ENCODE measurements at places on chromosomes 16 and 17.

DNA sequence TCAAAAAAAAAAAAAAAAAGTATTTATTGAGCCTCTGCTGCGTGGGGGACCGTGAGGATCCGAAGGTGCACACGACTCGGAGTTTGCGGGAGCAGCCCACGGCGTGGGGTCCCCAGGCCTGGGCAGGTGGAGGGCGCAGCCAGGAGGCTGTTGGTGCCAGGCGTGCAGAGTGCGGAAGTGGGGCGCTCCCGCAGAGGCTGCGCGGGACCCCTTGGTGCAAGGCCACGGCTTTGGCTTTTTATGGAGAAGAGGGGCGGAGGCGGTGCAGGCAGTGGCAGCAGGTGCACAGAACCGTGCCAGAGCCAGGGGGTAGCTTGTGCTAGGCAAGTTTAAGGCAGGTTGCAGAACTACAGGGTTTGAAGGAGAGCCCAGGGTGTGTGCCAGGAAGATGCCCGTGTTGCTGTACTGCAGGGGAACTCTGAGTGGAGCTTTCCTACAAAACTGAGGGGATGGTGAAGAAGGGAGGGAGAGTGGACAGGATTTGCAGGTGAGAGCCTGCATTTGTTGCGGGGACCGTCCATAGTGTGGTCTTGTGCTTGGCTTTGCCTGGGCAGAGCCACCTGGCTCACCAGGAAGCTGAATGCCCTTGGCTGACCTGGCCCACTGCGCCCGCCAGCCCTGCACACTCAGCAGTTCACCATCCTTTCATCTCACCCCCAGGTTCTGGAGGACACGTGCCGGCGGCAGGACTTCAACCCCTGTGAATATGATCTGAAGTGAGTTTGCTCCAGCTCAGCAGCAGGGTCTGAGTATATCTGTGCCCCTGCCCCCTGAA lies 1.3 kb downstream of the ASPSCR1 start:
- no peak for DNase-seq

DNA sequence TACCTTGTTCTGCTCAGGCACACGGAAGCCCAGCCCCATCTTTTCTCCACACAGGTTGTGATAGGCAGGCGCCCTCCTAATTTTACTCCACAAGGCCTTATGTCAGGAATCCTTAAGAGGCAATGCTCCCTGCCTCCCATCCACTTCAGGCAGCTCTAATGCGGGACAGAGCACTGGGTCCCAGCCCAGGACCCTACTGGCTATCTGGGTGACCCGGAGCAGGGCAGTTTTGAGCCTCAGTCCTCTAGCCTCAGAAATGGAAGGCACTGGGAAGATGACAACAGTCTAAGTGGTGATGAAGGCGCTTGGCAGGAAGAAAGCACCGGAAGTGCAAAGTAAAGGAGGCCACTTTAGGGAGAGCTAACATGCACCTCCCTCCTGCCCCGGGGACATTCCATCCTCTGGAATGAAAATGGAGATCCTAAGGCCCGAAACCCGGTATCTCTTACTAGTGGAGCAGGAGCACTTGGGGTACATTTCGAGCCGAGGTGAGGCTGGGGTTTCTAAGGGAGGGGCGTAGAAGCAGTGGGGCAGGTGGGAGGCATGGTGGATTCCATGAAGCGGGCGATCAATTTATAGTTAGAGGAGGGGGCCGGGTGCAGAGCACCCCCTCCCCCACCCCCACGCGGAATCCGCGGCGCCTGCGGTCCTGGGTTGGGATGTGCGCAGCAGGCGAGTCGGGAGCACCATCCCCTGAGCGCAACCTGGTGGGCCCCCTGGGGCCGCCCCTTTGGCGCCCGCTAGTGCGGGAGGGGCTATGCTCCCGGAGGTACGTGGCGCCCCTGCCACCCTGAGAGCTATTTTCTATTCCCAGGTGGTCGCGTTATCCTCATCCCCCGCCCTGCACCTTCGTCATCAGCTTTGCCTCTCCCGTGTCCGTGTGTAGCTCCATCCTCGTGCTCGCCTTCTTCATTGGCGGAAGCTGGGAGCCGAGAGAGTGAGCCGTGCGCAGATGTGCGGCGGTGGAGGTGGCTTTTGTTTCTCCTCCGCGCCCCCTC lies 4.9 kb downstream of the MT1F start:
- DNase-seq, result no peak

GRCh38 chr17:39064819-39065218 lies 86.6 kb downstream of the PLXDC1 start:
- DNase-seq, result no peak

DNA sequence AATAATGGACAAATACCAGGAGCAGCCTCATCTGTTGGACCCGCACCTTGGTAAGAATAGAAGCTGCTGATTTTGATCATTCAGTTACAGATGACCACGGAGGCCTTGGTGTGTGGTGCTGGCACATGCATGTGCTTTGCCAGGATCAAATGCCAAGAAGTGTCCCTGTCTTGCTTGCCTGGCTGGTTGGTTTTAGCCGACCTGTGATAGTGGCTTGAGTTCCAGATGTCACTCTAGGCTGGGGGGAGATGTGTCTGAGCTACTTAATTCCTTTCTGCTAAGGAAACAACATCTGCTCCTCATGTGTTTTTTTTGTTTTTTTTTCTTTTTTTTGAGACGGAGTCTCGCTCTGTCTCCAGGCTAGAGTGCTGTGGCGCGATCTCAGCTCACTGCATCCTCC lies 4.3 kb downstream of the TBCD start:
- DNase-seq, result no peak

- DNase-seq, result no peak
Measured at GRCh38 chr16:75296606-75297005, 45.2 kb upstream of the BCAR1 start.

DNA sequence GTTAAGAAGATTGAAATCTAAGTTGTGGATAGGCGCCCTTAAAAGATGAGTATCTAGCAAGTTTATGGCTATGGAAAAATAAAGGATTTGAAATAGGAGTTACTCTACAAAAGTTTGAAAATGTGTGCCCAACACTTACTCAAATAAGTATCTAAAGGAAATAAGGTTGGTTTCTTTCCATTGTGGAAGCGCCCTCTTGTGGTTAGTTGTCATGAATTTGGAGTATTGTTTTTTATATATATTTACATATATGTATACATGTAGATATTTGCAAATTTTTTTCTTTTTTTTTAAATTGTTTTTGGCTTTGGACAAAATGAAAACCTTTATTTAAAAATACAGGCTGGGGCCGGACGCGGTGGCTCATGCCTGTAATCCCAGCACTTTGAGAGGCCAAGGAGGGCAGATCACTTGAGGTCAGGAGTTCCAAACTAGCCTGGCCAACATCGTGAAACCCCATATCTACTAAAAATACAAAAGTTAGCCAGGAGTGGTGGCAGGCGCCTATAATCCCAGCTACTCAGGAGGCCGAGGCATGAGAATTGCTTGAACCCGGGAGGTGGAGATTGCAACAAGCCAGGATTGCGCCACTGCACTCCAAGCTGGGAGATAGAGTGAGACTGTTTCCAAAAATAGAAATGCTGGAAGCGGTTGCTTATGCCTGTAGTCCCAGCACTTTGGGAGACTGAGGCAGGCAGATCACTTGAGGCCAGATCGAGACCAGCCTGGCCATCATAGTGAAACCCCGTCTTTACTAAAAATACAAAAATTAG lies 24.0 kb upstream of the VPS4A start:
- peak; percentile 17 for DNase-seq

- DNase-seq, result no peak
Measured at GRCh38 chr17:57899391-57899790, 49.5 kb upstream of the MRPS23 start.

DNA sequence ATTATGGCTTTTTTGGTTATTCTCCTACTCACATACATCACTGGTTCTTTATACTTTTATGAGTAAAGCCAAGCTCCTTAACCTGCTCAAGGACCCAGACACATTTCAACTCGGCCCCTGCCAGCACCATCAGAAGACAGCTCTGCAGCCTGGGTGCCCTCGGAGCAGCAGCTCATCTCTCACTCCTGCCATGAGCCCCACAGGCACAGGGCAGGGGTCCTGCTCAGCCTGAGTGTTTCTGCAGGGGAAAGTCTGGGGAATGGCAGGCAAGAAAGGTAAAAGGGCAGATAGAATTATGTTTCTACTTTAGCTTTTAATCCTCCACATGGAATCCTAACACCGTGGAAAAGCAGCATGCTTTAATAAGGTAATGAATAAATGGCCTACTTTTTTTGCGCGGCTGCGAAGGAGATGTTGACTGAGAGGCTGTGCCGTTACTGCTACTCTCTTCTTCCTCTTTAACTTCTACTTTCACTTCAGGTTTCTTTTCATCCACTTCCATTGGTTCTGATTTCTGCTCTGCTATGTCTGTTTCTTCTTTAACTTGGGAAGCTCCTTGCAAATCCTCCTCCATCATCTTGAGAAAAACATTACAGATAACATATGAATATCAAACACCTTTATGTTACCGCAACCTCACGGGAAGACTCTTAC lies 50.1 kb upstream of the TRAP1 start:
- no peak for DNase-seq

DNA sequence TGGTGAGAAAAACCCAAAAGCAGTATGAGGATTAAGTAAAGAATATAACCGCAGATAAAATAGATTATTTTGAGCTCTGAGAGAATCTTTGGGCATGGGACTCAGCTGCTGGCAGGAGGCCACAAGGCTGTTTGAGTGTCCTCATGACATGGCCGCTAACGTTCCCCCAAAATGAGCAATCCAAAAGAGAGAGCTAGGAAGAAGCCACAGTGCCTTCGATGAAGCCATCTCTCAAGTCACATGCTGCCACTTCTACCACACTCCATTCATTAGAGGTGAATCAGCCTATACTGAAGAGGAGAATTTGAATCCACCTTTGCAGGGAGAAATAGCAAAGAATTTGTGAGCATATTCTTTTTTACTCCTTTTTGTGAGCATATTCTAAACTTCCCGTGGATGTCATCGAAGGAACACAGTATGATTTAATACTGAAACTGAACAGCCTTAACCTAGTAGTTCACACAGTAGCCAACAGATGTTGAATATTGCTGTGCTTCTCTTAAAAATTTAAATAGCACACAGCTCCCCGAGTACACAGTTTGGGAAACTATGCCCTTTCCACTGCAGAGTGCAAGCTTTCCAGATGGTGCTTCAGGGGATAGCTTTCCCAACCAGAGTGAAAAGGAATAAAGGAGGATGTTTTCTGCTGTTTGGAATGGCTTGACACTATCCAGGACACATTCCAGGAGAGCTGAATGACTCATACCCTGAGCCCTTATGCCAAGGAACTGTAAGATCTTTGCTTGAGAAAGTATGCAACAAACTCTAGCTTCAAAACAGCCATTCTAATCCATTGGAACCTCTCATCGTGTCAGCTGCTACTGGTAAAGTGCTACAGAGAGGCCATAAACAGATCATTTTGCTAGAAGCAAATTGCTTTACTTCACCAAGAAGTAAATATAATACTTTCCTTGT lies 33.9 kb downstream of the ANKFY1 start:
- no peak for DNase-seq

DNA sequence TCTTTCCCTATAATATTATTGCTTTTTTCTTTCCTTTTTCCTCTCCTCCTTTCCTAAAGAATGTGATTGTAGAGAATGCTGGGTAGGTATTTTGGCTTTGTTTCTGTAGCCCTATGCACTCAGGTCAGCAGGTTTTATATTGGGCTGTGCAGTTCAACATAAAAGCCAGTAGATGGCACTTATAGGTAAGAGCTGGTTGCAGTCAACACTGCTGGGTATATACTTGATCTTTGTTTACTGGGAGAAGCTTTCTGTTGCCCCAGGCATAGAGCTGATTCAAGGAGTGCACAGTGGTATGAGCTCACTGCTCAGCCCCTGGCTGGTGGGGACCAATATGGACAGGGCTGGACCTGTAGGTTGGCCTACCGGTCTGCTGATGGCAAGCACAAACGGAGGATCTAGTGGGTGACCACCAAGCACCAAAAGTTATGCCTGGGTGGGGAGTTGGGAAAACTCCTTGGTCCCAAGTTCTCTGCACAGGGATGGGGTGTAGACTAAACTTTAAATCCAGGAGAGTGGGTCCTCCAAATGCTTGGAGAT lies 378.9 kb downstream of the PMP22 start:
- no peak for DNase-seq

GRCh38 chr16:57341062-57341440 lies 17.5 kb upstream of the CCL22 start:
- DNase-seq, result no peak

GRCh38 chr16:60279061-60279665 lies 1545.0 kb upstream of the GOT2 start:
- no peak for DNase-seq

- DNase-seq, result no peak
Measured at GRCh38 chr16:66408163-66409048, 18.7 kb upstream of the BEAN1 start.

DNA sequence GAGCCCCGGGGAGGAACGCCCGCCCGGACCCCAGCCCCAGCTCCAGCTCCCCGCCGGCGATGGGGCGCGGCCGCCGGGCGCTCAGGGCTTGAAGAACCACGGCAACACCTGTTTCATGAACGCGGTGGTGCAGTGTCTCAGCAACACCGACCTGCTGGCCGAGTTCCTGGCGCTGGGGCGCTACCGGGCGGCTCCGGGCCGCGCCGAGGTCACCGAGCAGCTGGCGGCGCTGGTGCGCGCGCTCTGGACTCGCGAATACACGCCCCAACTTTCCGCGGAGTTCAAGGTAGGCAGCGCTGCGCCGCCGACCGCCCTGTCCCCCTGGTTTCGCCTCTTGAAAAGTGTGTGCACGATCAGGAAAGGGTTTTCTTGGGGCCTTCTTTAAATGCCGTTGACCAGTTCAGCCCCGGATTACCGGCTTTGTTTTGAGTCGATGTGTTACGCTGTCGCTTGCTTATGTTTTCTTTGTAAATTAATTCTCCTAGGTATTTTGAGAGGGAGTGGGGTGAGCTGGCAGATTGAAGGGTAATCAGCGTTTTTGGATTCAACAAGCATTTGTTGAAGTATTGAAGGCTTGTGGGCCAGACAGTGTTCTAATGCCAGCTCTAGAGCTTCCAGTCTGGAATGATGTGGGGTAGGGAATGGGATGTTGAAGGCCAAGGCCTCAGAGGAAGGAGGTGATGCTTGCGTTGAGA lies 681 bp downstream of the USP43 start:
- DNase-seq, result no peak

DNA sequence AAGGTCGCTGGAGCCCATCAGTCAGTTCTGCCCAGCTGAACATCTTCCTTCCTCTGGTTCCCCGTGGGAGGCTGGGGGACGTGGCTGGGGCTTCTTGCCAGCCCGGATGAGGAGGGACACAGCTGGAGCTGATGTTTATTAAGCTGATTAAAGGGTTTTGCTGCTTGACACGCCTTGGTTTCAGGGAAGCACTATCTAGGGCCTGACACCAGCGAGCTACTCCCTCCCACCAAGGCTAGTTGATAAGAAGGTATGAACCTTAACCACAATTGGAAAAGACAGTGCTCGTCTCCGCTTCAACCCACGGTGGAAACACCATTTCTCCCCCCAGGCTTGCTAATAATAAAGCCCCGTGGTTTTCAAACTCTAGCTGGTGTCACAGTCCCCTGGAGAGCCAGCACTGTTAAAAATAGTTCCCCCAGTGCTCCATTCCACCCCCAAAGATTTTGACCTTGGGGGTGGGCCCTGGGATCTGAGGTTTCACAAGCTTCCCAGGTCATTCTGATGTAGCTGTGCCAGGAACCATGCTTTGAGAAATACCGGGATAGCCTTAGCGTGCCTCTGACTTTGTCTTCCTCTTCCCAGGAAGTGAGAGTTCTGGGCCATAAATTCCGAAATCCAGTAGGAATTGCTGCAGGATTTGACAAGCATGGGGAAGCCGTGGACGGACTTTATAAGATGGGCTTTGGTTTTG lies 5.5 kb downstream of the DHODH start:
- DNase-seq, result no peak

- DNase-seq, result no peak
Measured at GRCh38 chr16:87582216-87582965, 19.9 kb upstream of the JPH3 start.

GRCh38 chr17:31845291-31845690 lies 13.8 kb downstream of the COPRS start:
- DNase-seq, result no peak
